ENCODE measurements at places on chromosomes 12 and 14.

DNA sequence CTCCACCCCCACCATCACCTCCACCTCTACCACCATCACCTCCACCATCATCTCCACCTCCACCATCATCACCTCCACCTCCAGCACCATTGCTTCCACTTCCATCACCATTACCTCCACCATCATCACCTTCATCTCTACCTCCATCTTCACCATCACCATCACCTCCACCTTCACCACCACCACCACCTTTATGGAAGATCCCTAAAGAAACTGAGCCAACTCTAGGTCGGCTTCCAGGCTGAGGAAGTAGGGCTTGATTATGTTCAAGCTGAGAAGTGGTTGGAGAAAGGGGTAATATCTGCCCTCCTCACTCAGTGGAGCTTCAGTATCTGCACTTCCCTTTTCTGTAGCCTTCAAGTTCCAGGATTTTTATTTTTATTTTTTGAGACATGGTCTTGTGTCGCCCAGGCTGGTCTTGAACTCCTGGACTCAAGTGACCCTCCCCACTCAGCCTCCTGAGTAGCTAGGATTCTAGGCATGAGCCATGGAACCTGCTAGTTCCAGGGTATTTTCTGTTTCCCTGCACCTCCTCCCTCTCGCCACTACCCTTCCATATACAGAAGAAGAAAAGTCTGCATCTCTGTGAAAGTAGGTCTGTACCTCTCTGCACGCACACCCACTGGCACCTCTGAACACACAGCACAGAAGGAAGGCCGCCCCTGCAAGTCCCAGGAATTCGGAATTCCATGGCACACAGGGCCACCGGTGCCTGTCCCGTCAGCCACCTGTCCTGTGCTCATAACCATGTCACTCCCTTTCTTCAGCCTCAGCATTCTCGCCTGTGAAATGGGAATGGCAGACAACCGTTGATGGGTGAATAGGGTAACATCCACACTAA, 5.9 kb downstream of the ZBTB42 start:
- no peak for DNase-seq

DNA sequence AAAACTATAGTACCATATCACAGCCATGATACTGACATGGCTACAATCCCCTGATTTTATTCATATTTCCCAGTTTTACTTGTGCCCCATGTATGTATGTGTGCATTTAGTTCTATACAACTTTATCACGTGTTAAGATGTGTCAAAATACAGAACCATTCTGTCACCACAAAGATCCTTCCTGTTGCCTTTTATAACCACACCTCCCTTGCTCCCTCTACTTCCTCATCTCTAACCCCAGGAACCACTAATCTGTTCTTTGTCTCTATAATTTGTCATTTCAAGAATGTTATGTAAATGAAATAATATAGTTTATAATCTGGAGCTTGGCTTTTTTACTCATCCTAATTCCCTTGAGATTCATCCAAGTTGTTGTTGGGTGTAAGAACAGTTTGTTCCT, 358.4 kb downstream of the DPF3 start:
- DNase-seq: no peak

GRCh38 chr14:71651228-71651627, 281.0 kb upstream of the RGS6 start:
- DNase-seq: no peak

DNA sequence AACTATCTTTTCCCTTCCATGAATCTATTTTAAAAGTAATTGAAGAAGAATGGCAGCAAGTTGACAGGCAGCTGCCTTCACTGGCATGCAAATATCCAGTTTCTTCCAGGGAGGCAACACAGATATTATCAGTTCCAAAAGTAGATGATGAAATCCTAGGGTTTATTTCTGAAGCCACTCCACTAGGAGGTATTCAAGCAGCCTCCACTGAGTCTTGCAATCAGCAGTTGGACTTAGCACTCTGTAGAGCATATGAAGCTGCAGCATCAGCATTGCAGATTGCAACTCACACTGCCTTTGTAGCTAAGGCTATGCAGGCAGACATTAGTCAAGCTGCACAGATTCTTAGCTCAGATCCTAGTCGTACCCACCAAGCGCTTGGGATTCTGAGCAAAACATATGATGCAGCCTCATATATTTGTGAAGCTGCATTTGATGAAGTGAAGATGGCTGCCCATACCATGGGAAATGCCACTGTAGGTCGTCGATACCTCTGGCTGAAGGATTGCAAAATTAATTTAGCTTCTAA, 18.4 kb downstream of the TMPO start:
- DNase-seq: no peak

DNA sequence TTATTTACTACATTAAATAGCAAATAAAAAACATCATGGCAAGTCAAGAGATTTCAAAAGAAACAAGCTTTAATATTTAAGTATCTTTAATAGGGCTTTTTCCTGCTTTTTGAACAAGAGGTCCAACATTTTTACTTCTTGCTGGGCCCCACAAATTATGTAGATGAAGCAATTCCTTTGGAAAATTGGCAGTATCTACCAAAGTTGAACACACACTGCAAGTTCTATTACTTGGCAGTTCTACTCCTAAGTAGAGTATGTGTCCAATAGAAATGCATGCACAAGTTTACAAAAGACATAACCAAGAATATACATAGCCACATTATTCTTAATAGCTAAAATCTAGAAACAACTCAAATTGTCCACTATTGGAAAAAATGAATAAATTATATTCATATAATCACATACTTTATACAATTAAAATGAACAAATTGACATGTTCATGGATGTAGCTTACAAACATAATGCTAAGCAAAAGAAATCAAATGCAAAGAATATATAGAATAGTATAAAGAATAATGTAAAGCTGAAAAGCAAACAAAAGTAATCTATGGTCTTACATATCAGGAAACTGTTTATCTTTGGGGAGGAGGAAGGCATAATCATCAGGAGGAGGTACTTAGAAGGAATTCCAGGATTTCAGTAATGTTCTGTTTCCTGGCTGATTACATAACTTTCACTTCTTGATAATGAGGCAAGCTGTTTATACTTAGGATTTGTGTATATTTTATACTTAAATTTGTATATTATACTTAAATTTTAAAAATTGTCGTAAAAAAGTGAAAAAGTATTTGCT, 6.5 kb upstream of the TMBIM4 start:
- no peak for DNase-seq

- DNase-seq: no peak
These were observed 280.8 kb downstream of the ATXN7L3B start for GRCh38 chr12:74818412-74818811.

DNA sequence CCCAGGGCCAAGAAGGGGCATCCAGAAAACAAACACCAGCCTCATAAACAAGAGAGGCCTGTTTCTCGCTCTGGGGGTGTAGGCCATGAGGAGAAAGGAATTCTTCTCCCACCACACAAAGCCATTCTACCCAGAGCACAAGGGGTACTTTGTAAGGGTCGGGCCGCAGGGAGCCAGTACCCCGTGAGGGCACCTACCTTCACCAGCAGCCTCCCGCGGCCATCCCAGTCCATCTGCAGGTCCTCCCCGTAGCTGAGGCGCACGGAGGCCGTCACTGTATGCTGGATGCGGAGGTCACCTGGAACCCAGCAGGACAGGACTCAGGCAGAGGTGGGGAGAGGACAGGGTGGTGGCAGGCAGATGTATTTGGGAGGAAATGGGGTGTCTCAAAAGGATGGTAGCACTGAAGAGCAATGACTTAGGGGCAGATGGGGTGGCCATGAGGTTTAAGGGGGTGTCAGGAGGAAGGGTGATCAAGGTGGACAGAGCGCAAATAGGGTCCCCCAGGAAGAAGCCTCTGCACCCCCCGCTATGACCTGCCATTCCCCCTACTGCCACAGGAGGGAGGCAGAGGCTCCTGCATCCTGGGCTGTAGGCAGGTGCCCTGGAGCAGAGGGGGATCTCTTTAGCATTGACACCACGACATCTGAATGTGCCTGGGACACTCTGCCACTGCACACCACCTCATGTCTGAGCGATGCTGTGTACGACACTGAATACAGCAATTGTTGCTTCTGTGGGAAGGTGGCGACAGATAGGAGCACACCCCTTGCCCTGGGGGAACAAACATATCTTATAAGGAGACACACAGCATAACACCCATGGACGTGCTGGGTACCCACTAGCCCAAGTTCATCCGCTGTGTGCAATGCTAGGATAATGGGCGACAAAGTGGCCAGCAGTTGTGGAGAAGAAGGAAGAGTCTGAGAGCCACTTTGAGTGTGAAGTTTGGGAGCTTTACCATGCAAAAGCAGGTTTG, 61.4 kb downstream of the VWF start:
- peak; percentile 54 for DNase-seq

GRCh38 chr12:128609861-128610260, 213.9 kb downstream of the SLC15A4 start:
- no peak for DNase-seq

GRCh38 chr12:9331218-9331626, 123.0 kb upstream of the PZP start:
- DNase-seq: peak; percentile 73

GRCh38 chr12:53974084-53975063, at the start of gene HOTAIR:
Gene HOTAIR (minus strand): TSS chr12:53974954.
- no peak for DNase-seq

DNA sequence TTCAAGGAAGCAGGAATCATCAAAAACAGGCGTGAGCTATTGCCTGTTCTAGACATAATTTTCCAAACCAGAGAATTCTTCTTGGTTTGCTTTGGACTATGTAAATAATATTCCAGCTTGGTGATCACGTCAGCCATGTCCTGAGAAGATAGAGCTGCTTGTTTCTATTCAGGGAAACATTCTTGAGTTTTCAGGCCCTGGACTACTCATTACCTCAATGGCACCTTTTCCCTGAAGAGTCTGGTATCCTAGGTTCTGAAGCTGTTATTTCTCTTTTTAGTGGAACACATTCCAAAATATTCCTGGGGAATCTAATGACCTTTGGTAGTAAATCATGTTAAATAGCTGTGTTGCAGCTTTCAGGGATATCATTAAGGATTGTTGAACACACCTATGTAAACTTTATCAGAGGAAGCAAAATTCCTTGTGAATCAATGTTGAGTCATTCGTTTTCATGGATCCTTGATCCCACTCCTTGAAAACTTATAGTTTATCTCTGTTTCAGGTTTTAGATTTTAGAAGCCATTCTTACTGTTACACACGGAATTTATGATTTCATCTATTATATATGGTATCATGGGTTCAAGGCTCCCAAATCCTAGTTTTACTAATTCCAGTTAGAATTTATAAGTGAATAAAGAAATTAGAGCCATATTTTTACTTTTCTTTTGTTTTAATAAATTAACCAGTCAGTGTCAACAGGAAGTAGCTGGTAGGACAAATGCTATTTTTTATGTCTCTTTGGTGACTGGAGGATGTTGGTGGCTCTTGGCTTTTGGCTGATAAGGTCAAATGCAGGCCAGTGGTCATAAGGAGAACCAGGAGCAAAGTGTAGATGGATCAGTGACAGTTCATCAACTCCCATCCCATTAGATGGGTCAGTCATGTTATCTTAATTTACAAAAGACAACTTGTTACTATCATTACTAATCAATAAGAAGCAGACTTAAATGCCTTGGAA, 380.1 kb downstream of the ZFP36L1 start:
- no peak for DNase-seq

GRCh38 chr12:53210843-53211242, 3.8 kb upstream of the ITGB7 start:
- no peak for DNase-seq

DNA sequence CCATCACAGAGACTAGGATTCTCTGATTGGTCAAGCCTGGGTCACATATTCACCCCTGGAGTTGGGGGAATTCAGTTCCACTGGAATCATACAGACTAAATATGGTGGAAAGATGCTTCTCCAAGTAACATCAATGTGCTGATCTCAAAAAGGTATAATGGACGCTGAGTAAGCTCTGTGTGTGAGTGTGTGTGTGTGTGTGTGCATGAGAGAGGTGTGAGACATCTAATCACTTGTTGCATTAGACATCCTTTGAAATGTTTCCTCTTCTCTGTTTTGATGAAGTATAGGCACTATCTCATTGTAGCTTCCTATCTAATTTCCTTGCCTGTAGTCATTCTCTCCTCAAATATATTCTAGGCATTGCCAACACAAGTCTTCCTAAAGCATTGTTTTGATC, 5.0 kb upstream of the RAB3IP start:
- DNase-seq: no peak

GRCh38 chr12:46453428-46453827, 80.9 kb upstream of the SLC38A2 start:
- DNase-seq: no peak

- no peak for DNase-seq
These were observed 72.6 kb downstream of the BTG1 start for GRCh38 chr12:92073094-92073493.

- DNase-seq: no peak
These were observed 159.4 kb downstream of the NELL2 start for GRCh38 chr12:44716711-44717110.

DNA sequence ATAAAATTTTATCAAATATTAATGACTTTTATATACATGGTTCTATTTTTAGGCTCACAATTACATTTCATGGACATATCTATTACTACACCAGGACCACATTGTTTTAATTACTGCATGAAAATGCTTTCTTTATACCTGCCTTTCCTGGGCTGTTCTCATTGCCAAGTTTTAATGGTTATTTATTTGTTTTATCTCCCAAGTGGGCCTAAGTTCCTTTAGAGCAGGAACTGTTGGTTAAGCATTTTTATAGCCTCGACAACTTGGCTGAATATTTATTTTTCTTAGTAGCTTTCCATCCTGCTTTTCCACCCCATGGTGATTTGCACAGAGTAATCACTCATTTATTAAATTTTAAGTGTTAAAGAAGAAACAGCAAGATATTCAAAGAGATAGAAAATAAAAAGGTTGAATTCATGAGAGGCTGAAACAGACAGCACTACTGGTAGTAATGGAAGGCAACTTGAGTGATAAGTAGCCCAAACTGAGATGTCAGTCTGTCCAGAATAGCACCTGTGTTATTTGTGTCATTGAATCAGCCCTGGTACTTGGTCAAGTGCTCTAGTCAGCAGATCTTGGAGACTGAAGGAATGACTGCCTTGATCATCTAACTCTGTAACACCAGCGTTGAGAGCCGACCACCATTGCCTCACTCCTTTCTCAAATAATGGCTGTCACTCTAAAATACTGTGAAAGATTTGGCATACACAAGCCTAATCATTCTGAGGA, 119.1 kb upstream of the EGLN3 start:
- DNase-seq: no peak

DNA sequence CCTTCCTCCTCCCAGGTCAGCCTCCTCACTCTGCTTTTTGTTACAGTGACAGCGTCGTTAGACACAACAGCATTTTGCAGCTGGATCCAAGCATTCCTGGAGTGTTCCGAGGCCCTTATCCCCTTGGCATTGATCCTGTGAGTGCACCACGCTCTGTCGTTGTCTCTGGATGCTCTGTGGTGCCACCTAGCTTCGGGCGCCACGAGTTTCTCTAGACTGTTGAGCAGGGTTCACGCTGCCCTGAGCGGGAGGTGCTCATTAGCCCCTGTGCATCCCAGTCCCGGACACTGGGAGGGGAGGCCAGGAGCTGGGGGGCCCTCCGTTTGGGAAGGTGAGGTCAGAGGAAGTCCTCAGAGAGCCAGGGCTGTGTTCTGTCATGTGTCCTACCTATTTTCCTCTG, 17.3 kb upstream of the DNAH10 start:
- no peak for DNase-seq

- DNase-seq: no peak
These were observed 46.5 kb downstream of the FNTB start for GRCh38 chr14:65033181-65033580.
